Stimulated activated CD8-positive, alpha-beta memory T cell treated with anti-CD3 and anti-CD28 coated beads, Interleukin-4, amount 100 ng/mL, for 1 hour (primary cell): ENCODE measurements at places on chromosomes 3 and 15.

DNA sequence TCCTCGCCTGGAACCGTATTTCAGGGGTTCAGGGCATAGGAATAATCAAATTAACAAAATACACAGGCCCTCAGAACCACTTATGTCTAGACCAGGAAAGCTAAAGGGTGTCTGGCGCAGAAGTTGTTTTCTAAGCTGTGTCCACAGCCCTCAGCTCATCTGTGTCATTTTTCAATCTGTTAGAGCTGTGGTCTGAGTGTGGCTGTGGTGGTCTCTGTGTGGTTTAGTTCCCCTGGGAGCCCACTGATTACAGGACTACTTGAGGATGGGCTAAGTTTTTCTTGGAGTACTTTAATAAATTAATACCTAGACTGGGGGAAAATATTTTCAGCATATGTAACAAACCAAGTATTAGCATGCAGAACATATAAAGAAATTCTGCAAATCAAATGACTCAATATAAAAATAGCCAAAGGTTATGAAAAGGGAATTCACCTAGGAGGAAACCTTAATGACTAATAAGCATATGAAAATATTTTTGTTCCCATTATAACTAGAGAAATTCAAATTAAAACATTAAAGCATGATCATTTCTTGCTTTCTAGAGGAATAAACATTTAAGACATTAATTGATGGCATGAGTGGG is 186.3 kb downstream of the SATB1 start:
- no peak for DNase-seq

DNA sequence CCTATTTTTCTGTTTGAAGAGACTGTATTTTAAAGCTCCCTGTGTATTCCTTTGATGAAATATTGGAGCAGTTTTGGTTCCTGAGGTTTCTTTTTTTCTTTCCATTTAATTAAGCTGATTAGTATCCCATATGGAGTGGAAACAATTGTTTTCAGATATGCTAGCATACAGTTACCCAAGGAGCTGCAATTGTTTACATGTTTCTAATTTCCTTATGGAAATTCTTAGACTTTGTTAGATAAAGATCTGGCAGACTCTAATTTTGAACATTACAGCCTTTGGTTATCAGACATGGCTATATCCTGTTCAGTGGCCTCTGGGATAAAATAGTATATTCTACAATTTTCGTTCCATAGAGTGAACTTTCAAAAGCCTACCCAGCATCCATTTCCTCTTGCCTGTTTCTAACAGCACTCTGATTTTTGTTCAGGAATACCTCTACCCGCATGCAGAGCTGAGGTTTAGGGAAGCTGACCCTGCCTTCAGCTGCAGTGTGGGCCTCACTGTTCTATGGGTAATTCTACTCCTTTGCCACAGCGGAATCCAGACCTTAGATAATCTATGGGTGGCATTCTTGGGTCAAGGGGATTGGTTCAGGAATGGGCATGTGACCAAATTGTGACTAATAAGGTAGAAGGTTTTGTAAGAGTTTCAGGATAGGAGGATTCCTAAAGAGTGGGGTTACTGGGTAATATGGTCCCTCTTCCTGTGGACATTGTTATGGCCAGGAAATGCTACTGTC is 161.1 kb upstream of the ANKRD28 start:
- DNase-seq: no peak

GRCh38 chr3:16513141-16514020 is at the start of gene RFTN1:
Gene RFTN1 (minus strand): TSS chr3:16513699. CDS start chr3:16493869, 19,830 bp downstream.
- DNase-seq: no peak

DNA sequence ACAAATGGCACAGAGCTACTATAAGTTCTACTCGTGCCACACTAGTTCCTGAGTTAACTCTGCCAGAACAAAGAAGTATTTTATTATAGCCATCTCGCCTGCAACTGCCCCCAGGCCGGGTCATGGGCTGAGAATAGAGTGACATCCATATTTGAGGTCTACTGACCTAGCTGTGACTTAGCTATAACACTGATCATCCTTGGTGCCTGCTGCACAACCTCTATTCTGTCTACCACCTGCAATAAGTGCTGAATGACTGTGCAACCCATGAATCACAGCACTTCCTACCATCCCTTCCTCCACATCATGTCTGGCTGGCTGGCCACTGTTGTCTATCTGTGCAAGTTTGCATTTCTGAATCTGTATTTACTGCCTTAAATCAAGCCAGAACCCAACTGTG is 506.5 kb upstream of the TBL1XR1 start:
- DNase-seq: no peak

DNA sequence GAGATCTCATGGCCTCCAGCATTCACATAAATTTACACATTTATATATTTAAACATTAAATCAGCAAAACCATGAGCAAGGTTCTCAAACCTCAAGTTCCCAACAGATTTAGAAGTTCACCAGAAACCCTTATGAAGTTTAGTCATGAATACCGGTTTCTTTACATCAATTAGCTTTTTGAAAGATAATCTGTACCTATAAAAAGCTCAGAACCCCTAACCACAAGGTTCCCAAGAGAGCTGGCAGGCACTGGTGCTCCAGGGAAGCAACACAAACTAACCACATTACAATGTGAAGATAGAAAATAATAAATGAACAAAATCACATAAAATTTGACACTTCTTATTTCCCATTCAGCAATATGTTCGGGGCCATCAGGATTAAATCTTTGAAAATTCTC is 150.9 kb downstream of the FBN1 start:
- DNase-seq: no peak

- DNase-seq: no peak
These were observed 118.8 kb downstream of the ECT2 start for GRCh38 chr3:172869368-172869771.

DNA sequence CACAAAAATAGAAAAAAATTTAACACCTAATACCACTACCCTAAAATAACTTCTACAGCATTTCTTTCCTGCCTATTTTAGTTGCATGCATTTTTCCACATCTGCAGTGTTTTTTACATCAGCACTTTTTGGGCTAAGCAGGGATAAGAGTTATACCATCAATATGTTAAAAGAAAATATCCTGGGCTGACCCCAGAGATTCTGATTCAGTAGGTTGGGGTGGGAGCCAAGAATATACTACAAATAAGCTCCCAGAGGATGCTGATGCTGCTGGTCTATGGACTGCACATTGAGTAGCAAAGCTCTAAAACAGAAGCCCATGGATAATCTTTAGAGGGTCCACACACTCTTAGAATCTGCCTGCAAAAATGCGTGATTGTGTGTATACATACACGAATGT is 14.8 kb downstream of the FYCO1 start:
- no peak for DNase-seq

- no peak for DNase-seq
These were observed 965 bp downstream of the FLNB start for GRCh38 chr3:58009026-58009748.

- no peak for DNase-seq
These were observed 3.2 kb upstream of the ARPP21 start for GRCh38 chr3:35635926-35636683.

DNA sequence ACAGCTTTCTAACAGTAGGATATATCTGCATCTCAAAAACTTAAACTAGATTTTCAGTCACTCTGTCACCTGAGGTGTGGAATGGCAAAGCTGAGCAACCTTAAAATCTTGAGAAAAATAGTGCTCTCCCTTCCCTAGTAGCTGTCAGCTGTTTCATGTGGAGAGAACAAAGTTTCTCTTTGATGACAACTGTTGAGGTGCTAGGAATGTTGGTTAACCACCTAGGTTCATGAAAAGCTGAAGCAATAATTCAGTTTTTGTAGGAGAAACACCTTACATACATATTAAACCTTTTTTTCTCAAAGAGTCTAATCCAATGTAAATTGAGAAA is 40.8 kb downstream of the TCF12 start:
- no peak for DNase-seq

DNA sequence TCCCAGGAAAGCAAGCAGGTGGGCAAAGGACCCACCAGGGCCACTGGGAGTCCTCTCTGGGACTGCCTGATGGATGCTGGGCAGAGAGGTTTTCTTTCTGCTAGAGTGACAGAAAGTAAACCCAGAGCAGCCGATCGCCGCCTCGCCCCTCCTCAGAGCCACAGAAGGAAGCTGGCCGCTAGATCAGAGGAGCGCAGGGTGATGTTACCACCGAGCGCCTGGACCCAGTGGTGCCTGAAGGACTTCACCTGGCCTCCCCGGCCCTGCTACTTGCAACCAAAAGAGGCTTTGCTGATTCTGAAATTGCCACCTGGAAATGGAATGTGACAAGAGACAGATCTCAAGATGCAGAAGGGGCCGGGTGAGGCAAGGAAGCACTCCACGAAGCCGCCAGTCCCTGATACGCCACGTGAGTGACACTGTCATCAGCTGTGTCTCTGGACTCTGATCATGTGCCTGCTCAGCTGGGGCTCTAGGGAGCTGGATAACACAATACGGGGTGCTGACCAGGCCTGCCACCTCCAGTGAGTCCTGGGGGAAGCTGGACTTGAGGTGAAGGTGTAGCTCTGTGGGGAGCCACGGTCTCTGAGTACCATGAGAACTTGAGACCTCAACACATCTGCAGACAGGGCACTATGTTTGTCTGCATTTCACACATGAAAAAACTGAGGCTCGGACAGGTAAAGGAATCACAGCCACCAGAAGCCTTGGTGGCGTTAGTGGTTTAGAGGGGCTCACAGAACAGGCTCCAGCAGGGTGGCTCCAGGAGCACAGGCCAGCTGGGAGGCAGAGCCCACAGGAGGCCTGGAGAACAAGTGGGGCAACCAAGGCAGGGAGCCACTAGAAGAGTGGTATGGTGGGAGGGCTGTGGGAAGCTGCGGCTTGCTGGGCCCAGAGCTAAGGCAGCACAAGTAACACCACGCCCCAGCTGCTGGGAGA is 137.9 kb upstream of the PRR20G start:
- DNase-seq: no peak
